ENCODE measurements at places on chromosomes 7 and 10.
A peak's percentile ranks its signal among the peaks of the same experiment; 100 is the strongest.

GRCh38 chr7:139321071-139321745, 19.9 kb upstream of the FMC1 start:
- no peak overlapping the region for H3K27ac ChIP-seq
- H3K36me3 ChIP-seq = no peaks in the 10 kb centered on the region
- H3K4me3 ChIP-seq = no peak overlapping the region
- DNase-seq = no peak
- H3K27me3 ChIP-seq = no peaks in the 10 kb centered on the region

GRCh38 chr7:5420067-5420880, 3.4 kb downstream of the TNRC18 start:
- no peaks in the 10 kb centered on the region for H3K36me3 ChIP-seq
- H3K27ac ChIP-seq = peak overlapping the region; percentile 100
- no peaks in the 10 kb centered on the region for H3K27me3 ChIP-seq
- H3K4me3 ChIP-seq = peak overlapping the region; percentile 80
- H3K4me1 ChIP-seq = peaks cover 44% of the 10 kb centered on the region

- H3K4me3 ChIP-seq = peak within 1 kb of the TSS; percentile 49
- peak within 1 kb of the TSS; percentile 81 for H3K27ac ChIP-seq
- peaks cover 100% of the 10 kb centered on the region for H3K4me1 ChIP-seq
- DNase-seq = peak; percentile 19
Measured at GRCh38 chr10:44978570-44979280, at the start of gene DEPP1. DEPP1 (minus strand) TSS chr10:44978809; CDS start chr10:44978030, 779 bp downstream.

DNA sequence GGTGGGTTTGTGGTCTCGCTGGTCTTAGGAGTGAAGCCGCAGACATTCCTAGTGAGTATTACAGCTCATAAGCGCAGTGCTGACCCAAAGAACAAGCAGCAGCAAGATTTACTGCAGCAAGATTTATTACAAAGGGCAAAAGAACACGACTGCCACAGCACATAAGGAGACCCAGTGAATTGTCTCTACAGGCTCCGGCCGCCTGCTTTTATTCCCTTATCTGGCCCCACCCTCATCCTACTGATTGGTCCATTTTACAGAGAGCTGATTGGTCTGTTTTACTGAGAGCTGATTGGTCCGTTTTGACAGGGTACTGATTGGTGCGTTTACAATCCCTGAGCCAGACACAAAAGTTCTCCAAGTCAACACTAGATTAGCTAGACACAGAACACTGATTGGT, 82.1 kb downstream of the VIPR2 start:
- no peaks in the 10 kb centered on the region for H3K4me1 ChIP-seq
- no peaks in the 10 kb centered on the region for H3K36me3 ChIP-seq
- DNase-seq = no peak
- H3K27ac ChIP-seq = no peak overlapping the region
- no peak overlapping the region for H3K4me3 ChIP-seq

DNA sequence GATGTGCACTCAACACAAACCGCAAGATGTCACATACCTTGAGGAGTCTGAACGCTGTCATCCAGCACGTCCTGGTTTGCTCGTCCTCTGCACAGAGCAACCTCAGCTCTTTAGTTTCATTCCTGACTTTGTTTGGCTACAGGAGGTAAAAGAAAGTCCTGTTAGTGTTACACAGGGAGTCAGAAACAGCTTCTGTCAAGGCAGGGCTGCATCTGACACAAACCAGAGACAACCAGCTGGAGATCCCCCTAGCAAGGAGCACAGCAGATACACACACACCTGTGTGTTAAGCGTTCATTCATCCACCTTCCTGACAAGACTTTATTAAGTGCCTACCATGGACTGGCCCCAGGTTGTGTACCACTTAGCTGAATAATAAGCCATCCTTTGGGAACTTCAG, 47.5 kb upstream of the DDC start:
- H3K27me3 ChIP-seq = no peaks in the 10 kb centered on the region
- H3K36me3 ChIP-seq = peaks cover 3% of the 10 kb centered on the region
- H3K27ac ChIP-seq = no peak overlapping the region
- no peak for DNase-seq
- no peak overlapping the region for H3K4me3 ChIP-seq
- H3K4me1 ChIP-seq = no peaks in the 10 kb centered on the region

- H3K4me1 ChIP-seq = no peaks in the 10 kb centered on the region
- no peak overlapping the region for H3K4me3 ChIP-seq
- no peaks in the 10 kb centered on the region for H3K36me3 ChIP-seq
- no peaks in the 10 kb centered on the region for H3K27me3 ChIP-seq
- no peak overlapping the region for H3K27ac ChIP-seq
Measured at GRCh38 chr10:61588770-61589211, 73.9 kb upstream of the CABCOCO1 start.

- no peak overlapping the region for H3K4me3 ChIP-seq
- no peaks in the 10 kb centered on the region for H3K36me3 ChIP-seq
- H3K27ac ChIP-seq = no peak overlapping the region
- no peaks in the 10 kb centered on the region for H3K4me1 ChIP-seq
- DNase-seq = no peak
Measured at GRCh38 chr7:33886149-33886623, 19.2 kb upstream of the BMPER start.

DNA sequence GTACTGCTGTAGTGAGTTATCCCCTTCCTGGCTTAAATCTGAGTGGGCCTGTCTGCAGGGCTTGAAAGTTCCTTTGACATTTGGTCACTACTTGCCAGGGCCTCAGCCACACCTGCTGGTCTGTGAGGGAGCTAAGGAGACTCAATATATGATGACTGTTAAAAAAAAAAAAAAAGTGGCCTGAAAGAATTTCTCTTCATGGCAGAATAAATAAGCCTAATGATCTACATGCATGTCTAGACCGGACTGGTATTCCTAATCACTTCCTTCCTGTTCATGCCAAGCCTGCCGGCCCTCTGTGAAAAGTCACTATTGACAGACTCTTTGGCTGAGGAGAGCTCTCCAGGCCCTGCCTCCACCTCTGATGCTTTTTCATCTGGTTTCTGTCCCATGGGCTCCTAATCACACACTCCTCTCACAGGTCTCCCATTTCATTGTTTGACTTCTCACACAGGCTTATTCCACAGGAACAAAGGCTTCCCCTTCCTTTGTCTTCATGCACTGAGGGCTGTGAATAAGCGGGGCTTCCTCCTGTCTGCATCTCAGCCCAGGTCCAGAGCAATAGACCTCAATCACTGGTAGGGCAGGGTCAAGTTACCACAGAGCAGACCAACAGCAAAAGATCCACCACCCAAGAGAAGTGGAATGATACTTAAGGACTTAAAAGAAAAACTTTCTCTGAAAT, 99.1 kb upstream of the SEC61G start:
- DNase-seq = no peak
- no peaks in the 10 kb centered on the region for H3K4me1 ChIP-seq
- H3K27ac ChIP-seq = peak overlapping the region; percentile 15

- no peak for DNase-seq
- no peaks in the 10 kb centered on the region for H3K36me3 ChIP-seq
- no peak overlapping the region for H3K4me3 ChIP-seq
- H3K27me3 ChIP-seq = no peaks in the 10 kb centered on the region
Measured at GRCh38 chr7:101728128-101728527, 89.3 kb upstream of the CUX1 start.

GRCh38 chr10:124646483-124647352, 97.5 kb downstream of the FAM53B start:
- DNase-seq = no peak
- no peaks in the 10 kb centered on the region for H3K36me3 ChIP-seq
- peaks cover 76% of the 10 kb centered on the region for H3K4me1 ChIP-seq

- H3K4me1 ChIP-seq = peaks cover 84% of the 10 kb centered on the region
- H3K4me3 ChIP-seq = no peak overlapping the region
- H3K27me3 ChIP-seq = no peaks in the 10 kb centered on the region
- peak overlapping the region; percentile 67 for H3K27ac ChIP-seq
- no peak for DNase-seq
Measured at GRCh38 chr10:71984809-71985388, 20.7 kb downstream of the CHST3 start.

- H3K36me3 ChIP-seq = peaks cover 27% of the 10 kb centered on the region
- H3K4me3 ChIP-seq = peak overlapping the region; percentile 4
- peaks cover 45% of the 10 kb centered on the region for H3K4me1 ChIP-seq
- H3K27me3 ChIP-seq = no peaks in the 10 kb centered on the region
- H3K27ac ChIP-seq = peak overlapping the region; percentile 52
Measured at GRCh38 chr10:110503528-110504110, 5.9 kb downstream of the DUSP5 start.

DNA sequence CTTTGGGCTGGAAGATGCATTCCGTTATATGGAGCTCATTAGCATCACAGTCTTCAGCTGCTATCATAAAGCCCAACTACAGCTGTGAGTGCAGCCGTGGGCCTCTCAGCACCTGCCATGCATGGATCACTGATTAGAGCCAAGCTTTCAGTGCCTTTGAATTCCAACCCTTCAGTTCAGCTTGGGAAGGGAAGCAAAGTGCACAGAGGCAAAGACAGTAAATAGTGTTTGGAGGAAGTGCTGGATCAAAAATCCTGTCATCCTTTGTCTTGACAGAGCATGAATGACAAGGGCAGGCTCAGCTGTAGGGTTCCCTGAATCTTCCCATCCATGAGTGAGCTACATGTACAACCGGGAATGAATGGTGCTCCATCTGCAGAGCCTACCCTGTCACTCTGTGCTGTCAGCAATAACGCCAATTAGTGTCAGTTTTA, 153.7 kb downstream of the DNAJB9 start:
- no peaks in the 10 kb centered on the region for H3K4me1 ChIP-seq
- DNase-seq = no peak
- H3K36me3 ChIP-seq = no peaks in the 10 kb centered on the region
- H3K27ac ChIP-seq = no peak overlapping the region

Data from esophagus squamous epithelium (tissue), 5 donors.